Motor neuron (in vitro differentiated cells): ENCODE measurements at places on chromosomes 7 and 10.

GRCh38 chr10:29386342-29386999 is 97.6 kb downstream of the LYZL1 start:
- ATAC-seq: no peak

DNA sequence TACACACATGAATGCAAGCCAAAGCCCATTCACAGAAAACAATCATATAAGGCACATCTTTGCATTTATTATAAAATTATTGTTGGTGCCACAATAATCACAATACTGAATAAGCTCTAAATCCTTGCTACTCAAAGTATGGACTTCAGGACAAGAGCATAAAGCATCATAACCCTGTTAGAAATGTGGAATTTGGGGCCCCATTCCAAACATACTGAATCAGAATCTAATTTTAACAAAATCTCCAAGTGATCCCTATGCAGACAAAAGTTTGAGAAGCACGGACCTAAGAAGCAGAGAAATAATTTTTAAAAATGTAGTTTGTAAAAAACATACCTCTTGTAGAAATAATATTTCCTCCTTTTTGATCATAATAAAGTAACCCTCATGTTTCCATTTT is 199.2 kb downstream of the IMMP2L start:
- peak; percentile 15 for ATAC-seq

- ATAC-seq: no peak
Observed at GRCh38 chr10:50619882-50620281, 3.9 kb downstream of the SGMS1 start.

DNA sequence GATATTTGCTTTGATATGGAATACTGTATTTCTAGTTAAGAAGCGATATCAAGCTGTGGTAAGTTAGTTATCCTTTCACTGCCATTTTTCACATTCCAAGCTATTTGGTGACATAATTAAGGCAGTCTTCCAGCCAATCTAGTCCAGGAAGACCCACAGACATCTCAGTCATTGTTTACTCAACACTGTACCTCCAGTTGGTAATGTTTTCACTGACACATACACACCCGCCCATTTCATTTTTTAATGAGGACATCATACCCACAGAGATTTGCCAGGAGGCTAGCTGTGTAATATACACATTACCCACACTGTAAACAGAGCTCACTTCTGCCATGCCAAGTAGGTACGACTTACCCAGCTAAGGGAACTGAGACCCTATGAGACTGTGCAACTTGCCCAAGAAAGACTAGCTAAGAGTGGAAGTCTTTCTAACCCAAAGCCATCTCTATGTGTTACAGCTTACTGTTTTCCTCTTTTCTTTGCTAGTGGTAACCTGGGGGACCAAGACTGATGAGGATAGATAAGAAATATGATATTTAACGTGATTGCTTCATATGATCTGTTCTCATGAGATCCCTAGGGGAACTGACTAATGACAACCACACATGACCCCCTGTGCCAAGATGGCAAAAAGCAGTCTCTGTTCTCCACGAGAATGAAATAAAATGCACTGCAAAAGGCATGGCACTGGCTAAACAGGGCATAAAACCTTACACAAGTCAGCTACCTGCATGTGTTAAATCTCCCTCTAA is 179.0 kb downstream of the DGKI start:
- ATAC-seq: no peak

DNA sequence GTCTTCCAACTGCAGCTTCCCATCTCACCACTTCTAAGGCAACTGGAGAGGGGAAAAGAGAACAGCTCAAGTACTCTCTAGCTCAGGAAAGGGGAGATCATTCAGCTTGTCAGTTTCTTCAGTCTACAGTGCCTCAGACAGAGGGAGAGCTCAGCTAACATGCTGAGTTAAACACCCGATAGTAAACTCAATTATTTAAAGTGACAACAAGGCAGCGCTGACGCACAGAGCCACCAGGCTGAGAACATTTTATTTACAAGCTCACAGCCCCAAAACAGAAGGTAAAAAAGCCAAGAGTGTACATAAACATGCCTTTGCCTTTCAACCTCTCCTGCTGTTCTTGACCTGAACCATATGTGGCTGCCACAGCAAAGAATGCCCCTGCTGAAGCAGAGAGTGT is 10.1 kb upstream of the CUZD1 start:
- ATAC-seq: no peak

GRCh38 chr7:14937581-14937980 is 35.0 kb upstream of the DGKB start:
- ATAC-seq: no peak

DNA sequence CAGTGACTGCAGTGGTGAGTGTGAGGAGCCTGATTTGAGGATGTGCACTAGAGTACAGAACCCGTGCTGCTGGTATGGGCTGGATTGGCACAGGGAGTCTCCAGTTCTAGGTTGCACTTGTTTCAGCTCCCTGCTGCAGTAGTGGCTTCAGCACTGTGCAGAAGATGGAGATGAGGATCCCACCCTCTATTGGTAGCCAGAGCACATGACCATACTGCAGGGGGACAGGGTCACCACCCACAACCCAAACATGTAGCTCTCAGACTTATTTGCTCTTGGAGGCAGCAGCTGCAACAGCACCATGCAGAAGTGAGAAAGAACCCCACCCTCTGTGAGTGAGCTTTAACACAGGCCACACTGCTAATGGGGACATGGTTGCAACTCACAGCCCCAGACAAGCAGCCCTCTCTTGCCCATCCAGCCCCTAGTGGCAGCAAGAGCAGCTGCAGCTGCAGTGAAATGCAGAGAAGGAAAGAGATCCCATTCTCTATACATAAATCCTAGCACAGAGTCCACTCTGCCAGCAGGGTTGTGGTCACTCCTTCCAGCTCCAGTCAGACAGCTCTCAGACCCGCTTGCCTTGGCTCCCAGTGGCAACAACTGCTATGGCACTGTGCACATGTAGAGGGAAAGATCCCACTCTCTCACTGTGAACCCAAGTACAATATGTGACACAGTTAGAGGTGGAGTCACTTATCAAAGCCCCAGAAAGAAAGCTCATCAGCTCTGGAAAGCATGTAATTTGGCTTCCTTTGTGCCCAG is 51.4 kb upstream of the SCIN start:
- peak; percentile 12 for ATAC-seq

DNA sequence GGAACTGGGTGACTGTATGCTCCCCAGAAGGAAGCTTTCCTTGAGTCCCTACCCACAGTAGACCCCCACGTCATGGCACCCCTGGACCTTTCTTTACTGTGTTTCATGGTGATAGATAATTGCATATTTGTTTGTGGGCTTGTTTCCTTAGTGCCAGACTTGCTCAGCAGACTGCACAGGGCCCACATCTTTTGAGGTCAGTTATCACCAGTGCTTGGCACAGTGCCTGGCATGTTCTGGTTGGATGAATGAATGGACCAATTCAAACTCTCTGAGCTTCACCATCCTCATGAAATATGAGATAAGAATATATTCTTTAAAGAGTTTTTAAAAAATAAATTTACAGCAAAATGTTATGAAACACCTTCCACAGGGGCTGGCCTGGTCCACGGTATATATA is 78.4 kb upstream of the EMX2 start:
- no peak for ATAC-seq

GRCh38 chr10:67782530-67782929 is 55.5 kb downstream of the DNAJC12 start:
- no peak for ATAC-seq

DNA sequence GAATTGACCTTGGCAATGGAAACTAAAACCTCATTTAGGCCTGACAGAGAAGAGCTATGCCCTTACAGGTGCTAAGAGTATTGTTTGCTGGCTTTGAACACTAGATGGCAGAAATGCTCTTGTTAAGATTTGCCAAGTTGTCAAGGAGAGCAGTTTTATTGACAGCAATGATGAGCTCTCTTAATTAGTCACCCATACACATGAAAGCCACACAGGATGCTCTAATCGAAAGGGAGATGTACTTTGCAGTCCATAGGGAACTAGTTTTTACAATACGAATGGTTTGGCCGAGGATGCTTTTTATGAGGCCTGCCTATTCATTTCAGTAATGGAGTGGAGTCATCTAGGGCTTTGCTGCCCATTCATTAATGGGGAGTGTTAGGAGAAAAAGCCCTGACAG is 45.4 kb upstream of the MBL2 start:
- peak; percentile 75 for ATAC-seq

DNA sequence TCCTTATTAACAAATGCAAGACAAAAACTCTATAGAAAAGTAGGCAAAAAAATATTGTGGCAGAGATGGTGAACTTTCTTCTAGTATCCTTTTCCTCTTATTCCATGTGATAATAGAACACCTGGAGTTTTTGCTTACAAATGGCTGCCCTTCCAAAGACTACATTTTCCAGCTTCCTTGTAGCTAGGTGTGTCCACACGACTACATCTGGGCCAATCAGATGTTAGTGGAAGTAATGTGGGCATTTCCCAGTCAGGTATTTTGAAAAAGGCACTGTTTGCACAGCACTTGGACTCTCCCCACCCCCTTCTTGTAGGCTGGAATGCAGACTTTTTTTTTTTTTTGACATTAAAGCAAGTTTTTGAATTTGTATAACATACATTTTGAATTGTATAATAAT is 105.5 kb upstream of the TBX20 start:
- ATAC-seq: no peak

DNA sequence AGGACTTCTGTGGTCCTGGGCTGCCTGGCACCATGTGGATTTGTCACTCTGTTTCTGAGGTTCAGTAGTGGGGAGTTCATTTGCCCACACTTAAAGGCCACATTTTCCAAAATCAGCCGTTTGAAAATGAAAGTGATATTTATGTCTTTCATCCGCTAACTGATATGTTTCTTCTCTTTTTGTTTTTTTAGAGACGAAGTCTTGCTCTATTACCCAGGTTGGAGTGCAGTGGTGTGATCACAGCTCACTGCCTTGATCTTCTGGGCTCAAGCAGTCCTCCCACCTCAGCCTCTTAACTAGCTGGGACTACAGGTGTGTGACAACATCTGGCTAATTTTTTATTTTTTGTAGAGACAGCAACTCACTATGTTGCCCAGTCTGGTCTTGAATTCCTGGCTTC is 58.6 kb downstream of the EBLN1 start:
- no peak for ATAC-seq
